HuH-7 (cell line): ENCODE measurements at places on chromosomes 1 and 21.

DNA sequence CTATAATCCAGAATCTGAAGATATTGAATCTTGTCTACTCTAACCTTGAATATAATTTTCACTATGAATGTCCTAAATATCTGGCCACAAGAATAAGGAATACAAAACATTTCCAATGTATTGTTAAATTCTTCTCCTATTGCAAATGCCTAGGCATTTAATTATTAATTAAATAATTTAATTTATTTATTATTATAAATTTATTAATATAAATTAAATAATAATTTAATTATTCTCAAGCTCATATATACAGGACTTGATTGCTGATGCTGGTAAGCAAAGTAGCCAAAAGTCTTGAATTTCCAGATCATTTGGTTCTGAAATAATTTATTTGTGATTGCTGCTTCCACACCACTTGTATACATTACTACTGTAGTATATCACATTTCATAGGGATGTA lies 71.1 kb downstream of the SAMSN1 start:
- no peak for DNase-seq

DNA sequence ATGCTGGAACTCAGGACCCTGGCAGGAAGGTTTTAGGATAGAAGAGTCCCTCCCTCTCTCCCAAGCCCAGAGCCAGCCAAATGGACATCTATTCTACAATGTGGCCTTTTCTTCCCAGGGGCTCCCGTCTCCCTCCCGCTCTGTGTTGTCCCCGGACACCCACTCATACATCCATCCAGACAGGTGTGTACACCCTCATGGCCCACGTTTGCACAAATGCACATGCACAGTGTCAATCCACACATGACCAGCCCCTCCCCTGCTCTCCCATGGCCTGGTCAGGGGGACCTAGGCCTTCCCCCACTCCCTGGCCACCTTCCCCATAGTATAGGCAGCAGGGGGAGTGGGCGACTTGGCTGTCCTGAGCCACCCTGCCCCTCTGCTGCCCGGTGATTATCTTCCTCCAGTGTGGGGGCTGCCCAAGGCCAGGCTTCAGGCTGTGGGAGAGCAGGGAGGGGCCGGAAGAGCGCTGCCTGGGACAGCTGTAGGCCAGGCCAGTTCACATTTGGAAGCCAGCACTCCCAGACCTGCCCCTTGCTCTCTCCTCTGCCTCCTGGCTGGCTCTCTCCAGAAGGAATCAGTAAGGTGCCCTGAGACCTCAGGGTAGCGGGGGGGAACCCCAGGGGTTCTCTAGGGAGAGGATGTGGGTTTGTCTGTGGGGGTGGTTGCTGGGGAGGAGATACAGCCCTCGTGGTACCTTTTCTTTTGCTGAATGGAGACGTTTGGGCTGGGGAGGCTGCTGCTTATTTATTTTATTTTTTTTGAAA lies 4.1 kb upstream of the PTPN7 start:
- DNase-seq, result no peak

GRCh38 chr1:17084787-17085186 lies 31.0 kb upstream of the SDHB start:
- DNase-seq, result no peak

GRCh38 chr1:10649517-10650201 lies 146.8 kb downstream of the CASZ1 start:
- no peak for DNase-seq

DNA sequence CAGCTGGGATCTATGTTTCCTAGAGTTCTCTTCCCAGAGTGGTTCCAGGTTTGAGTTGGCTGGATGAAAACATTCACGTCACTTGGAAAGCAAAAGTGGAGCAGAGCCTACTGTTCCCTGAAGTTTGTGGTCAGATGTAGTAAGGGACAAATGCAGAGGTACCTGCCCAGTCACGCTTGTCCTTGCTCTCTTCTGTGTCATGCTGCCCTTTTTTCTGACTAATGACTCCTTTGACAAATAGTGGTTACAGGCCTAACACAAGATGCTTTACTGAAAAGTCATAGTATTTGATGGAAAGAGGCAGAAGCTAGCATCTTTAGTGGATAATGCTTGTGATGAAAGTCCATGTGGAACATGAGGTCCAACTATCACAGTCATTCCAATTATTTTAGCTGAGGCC lies 881.4 kb upstream of the B3GALT2 start:
- DNase-seq, result no peak

- no peak for DNase-seq
Observed at GRCh38 chr1:66247415-66248208, 286.3 kb upstream of the SGIP1 start.

DNA sequence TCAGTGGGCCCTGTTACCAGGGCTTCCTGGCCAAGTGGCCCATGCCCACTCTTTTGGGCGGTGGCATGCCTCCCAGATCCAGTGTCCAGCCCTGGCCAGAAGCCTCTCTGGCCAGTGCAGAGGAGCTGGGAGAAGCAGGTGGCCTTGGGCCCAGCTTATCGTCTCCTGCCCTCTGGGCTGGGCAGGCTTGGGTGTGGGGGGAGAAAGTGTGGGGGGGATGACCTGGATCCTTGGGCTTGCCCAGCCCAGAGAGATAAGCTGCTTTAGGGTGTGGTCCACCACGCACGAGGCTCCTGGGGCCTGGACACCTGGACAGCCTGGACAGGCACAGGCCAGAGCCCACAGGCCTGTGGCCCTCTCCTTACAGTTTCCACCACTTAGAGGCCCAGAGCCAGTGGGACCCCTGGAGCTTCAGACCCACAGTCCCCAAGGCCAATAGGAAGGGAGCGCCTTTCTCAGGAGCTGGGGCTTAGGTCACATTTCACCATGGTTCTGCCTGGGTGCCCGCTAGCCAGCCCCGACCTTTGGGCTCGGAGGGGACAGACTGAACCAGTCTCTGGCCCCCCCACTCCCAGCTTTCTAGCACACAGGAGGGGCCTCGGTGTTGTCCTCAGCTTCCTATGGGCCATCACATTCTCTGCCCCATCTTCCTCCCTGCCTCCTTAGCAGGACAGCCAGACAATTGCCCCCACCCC lies 1.8 kb downstream of the ESPN start:
- DNase-seq, result no peak

GRCh38 chr1:112707221-112708001 lies 484 bp upstream of the RHOC start:
- peak; percentile 93 for DNase-seq

DNA sequence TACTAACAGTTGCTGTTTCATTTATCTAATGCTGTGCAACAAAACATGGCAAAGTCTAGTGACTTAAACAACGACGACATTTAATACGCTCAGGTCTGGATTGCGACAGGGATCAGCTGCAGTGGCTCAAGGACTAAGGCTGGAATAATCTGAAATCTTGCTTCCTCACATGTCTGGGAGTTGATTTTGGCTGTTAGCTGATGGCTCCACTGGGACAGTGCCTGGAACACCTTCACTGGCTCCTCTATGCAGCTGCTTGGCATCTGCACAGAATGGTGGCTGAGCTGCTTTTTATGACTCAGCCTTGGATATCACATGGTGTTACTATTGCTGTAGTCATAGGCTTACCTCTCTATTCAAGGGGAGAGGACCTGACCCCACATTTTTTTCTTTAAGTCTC lies 24.0 kb upstream of the BTG3 start:
- DNase-seq, result no peak

- no peak for DNase-seq
Observed at GRCh38 chr1:53653200-53653575, 85.8 kb downstream of the GLIS1 start.

DNA sequence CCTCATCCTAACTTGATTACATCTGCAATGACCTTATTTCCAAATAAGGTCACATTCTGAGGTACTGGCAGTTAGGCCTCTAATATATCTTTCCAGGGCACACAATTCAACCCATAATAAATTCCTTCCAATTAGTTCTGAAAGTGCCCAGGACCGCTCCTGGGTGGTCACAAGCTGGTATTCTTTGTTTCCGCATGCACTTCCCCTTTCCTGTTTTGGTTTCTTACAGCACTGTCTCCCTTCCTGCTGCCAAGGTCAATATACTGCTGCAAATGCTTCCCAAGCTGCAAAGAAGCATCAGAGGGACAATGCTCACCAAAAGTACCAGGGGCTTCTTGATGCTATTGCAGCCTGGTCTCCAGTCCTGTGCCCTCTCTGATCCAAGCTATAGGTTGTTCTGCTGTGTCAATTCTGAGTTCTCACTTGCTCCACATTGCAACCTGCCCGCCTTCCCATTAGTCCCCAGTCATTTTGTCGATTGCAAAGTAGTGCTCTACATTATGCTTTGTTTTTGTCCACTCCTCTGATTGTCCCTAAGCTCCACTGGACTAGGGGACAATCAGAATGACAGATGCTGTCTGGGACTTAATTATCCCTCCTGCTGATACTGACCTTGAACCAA lies 13.9 kb upstream of the XPR1 start:
- DNase-seq, result no peak

- DNase-seq, result no peak
Observed at GRCh38 chr1:247156787-247157232, 15.0 kb downstream of the ZNF124 start.

DNA sequence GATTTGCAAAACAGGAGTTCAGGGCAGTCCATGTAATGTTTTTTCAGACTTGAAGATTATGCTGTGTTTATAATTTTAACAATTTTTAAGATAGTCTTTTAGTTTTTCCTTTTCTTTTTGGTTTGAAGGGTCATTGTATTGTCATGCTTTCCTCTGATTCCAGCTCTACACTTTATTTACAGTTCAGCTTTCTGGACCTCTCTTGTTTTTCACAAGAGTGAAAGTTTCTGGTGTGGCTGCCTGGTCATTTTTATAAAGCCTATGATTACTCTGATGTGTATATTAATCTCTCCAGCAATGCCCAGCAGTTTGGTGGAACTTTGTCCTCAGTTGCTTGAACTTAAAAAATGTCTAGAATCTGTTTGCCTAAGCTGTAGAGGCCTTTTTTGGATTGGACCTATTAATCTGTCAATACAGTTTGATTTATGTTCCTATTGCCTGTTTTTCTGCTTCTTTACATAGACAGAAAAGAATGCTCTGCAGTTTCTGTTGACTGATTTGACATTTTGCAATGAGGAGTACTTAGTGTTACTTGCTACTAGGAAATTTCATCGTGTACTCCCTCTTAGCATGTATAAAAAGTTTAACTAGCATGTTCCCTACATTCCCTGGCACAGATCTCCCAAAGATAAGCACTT lies 52.2 kb downstream of the XCL2 start:
- DNase-seq, result no peak

DNA sequence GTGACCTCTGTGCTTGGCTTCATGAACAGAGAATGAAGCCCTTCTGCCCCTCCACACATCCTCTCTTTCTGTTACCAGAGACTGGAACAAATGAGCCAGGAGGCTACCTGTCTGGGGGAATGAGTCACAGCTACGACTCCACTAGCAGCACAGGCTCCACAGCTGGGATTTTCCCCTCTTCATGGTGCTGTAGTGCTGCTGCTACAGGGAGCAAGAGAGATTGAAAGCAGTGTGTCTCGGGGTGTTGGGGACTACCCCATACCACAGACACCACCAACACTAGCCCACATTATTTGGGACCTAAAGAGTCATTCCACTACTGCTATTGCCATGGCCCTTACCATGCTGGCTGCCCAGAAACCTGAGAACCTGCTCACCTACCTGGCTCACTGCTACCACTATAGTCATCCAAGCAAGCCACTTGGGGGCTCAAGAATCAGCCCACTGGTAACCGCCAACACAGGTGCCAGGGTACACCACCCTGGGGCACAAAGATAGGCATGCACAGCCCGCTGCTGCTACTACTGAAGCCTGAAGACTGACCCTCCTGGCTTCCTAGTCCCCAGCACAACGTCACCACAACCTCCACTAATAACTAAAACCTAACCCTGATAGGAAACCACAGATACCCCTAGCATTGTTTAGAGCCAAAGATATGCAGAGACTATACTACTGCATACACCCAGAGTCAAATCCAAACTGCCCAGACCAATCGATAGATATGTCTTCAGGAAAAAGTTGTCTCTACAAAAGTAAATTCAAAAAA lies 17.7 kb downstream of the CD1E start:
- DNase-seq, result no peak

- no peak for DNase-seq
Observed at GRCh38 chr1:62178372-62178771, 16.3 kb upstream of the L1TD1 start.

GRCh38 chr1:178134061-178134460 lies 40.2 kb downstream of the RASAL2 start:
- no peak for DNase-seq

DNA sequence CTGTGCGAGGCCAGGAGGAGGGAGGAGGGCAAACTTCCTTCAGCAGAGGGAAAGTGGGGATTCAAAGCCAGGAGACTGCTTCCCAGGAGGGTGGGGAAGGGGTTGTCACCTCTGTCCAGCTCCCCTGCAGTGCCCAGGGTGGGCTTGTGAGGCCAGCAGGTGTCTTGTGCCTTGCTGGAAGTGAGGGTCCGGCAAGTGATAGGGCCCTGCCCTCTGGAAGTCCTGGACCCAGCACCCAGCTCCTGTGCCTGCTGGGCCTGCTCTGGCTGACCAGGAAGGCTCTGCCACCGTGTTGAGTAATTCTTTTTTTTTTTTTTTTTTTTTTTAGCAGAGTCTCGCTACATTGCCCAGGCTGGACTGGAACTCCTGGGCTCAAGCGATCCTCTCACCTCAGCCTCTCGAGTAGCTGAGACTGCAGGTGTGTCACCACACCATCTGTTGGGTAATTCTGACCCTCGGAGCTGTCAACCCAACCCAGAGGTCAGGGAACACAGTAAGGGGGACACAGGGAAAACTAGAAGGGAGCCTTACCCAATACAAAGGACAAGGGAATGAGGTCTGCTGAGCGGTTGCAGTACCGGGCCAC lies 1.0 kb downstream of the BEST4 start:
- DNase-seq, result no peak

DNA sequence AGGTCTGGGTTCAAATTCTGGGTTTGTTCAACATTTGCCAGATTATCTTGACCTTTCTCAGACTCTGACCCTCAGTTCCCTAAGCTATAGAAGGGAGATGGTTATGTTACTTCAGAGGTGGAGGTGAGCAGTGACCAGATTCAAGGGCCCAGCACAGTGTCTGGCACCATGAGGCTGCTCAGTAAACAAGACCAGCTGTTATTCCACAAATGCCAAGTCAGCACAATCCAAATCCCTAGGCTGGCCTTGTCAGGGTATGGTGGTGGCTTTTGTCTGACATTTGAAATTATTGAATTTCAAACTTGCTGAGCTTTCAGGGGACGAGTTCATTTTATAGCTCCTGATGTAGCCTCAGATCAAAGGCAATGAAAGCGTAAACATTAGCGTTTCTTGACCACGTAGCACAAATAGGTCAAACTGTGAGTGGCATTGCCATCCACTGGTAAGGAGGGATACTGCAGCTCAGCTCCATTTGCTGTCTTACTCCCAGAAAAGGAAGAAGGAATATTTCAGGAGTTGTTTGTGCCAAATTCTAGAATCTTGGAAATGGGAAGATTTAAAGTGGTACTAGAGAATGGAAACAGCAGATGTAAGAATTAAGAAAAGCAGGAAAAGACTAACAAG lies 94.3 kb upstream of the EDN2 start:
- DNase-seq, result peak; percentile 42
